ENCODE measurements at places on chromosomes 1 and 21. TPM values are rescaled to one million over a fixed set of nuclear protein-coding genes. Genes with fewer than 3 reads are reported as not detected.

GRCh38 chr1:58660105-58660504 is 39.8 kb downstream of the MYSM1 start:
- no peak for DNase-seq

- no peak for DNase-seq
Observed at GRCh38 chr1:197178998-197179397, 32.5 kb upstream of the ASPM start.

DNA sequence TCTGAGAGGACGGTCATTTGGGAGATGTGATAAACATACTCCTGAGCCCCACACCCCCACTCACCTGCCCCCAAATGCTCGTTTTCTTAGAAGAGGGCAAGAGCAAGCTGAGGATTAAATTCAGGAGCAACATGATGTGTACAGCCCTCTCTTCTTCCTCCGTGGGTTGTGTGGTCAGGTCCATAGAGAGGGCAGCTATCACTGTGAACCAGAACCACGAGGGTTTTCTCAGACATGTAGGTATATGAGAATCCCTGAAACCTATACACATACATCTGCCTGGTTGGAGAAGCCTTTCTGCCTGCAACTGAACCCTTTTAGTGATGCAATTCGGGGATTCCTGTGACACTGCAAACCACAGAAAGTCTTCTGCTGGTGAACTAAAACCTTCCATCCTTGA is 38.9 kb downstream of the PGM1 start:
- DNase-seq: no peak

Gene SLAMF6
- total RNA-seq: not detected

DNA sequence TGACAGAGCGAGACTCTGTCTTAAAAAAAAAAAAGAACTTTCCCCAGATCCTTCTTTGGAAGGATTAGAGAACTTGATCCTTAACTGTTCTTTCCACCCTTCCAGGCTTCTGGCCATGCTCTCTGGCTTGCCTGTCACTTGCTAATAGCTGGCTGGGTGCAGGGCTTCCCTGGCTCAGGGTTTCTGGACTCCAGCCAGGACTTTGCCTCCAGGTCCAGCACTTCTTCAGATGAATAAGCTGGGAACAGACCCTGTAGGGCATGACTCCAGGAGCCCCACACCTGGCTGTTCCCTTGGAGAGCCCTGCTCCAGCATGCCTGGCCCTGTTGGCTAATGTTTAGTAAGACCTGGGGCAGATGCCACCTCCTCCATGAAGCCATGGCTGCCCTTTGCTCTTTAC is 3.3 kb upstream of the NT5C1A start:
- DNase-seq: peak; percentile 76

DNA sequence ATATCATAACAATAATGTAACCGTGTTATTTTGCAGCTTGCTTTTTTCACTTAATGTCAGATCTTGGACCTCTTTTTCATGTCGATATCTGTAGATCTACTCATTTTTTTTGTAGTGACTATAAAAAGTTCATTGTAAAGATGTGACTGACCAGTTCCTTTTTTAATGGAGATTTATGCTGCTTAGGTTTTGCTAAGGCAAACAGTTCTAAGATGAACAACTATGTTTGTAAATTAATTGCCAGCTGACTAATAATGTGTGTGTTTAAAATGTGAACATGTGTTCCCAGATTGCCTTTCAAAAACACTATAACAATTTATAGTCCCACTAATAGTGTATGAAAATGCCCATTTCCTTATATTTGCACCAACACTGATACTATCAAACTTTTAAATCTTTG is 18.1 kb upstream of the EPS8L3 start:
- DNase-seq: no peak

GRCh38 chr1:234722904-234723720 is 113.1 kb upstream of the IRF2BP2 start:
- peak; percentile 79 for DNase-seq

- DNase-seq: peak; percentile 2
Observed at GRCh38 chr21:32977216-32977615, 48.5 kb upstream of the OLIG2 start.

- DNase-seq: peak; percentile 35
Observed at GRCh38 chr1:5975133-5975880, 16.9 kb downstream of the NPHP4 start.

GRCh38 chr1:163315773-163316374 is 5.9 kb upstream of the NUF2 start:
- DNase-seq: peak; percentile 32

GRCh38 chr21:31647650-31648049 is 11.8 kb upstream of the SOD1 start:
- no peak for DNase-seq

GRCh38 chr1:53519421-53519820 is 60.2 kb downstream of the DMRTB1 start:
- no peak for DNase-seq

Gene KIF26B
- total RNA-seq: 9.8 TPM

Gene FAM151A
- total RNA-seq: 1.3 TPM

Gene LCE2C
- not detected for total RNA-seq

DNA sequence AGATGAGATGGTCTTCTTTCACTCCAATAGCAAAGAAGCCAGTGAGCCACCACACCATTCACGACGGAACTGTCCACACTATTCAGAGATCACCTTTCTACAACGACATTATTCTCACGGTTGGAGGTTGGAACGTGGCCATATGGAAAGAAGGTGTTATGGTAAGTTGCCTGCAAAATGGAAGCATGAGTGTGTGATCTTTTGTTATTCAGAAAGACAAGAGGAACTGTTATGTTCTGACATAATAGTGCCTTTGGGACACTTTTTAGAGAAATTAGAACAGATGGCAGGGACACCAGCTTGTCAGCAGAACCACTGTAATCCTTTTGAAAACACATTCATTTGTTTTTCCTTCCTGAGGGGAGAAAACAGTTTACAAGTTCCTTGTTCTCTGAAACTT is 75.8 kb upstream of the MCOLN3 start:
- no peak for DNase-seq

- no peak for DNase-seq
Observed at GRCh38 chr1:66642992-66643391, 109.0 kb downstream of the SGIP1 start.

GRCh38 chr1:167670563-167670962 is 40.5 kb downstream of the RCSD1 start:
- DNase-seq: no peak
